ENCODE measurements at places on chromosomes 13 and 19.

DNA sequence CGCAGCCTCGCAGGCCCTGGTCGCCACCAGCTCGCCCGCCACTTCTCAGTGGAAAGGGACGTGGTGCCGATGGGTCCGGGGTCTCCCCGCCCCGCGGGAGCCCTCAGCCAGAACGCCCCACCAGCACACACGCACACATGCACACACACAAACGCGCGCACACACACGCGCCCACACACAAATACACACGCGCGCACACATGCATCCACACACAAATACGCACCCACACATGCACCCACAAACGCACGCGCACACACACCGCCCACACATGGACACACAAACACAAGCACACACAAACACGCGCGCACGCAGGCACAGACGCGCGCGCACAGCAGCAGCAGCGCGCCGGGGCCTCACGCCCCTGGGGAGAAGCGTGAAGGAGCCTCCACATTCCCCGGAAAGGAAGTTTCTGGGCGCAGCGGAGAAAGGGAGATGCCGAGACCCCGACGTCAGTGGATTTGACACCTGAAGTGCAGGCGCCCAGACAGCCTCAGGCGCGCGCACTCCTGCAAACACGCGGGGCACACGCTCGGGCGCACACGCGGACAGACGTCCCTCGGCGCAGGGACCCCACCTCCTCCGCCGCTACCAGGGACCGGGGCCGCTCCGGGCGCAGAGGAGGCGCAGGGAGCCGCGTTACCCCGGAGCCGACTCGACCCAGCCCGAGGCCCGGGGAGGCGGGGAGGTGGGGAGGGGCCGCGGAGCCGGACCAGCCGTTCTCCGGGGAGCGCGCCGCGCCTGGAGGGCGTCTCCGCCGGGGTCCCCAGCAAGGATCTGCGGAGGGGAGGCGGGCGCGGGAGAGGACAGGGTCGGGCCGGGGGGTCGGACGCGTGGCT is 622 bp downstream of the RASA3 start:
- DNase-seq, result no peak

GRCh38 chr13:44508562-44509077 is 67.5 kb downstream of the TSC22D1 start:
- DNase-seq, result no peak

DNA sequence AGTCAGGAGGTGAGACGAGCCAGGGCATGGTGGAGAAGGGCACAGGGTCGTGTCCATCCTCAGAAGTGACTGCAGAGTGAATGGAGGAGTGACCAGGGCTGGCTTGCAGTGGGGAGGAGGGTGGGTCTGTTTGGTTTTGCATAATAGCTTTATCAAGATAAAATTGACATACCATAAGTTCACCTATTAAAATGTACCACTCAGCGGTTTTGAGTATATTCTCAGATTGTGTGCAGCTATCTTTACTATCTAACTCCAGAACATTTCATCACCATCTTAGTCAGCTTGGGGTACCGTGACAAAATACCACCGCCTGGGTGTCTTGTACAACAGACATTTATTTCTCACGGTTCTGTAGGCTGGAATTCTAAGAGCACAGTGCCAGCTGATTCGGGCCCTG is 13.2 kb downstream of the ZNF8 start:
- no peak for DNase-seq

DNA sequence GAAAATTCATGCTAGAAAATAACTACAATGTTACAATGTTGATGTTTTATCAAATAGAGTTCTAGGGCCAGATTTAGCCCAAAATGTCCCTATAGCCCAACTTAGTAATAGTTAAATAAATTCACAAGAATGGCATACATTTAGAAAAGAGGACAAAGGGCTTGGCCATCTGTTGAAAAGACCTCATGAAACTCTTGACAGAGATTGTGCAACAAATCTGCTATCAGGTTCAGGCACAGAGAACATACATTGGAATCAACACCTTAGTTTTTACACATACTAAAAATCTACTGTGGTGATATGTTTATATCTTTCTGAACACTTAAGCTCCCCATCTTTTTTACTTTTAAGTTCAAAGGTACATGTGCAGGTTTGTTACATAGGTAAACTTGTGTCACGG is 298.3 kb upstream of the DACH1 start:
- no peak for DNase-seq

DNA sequence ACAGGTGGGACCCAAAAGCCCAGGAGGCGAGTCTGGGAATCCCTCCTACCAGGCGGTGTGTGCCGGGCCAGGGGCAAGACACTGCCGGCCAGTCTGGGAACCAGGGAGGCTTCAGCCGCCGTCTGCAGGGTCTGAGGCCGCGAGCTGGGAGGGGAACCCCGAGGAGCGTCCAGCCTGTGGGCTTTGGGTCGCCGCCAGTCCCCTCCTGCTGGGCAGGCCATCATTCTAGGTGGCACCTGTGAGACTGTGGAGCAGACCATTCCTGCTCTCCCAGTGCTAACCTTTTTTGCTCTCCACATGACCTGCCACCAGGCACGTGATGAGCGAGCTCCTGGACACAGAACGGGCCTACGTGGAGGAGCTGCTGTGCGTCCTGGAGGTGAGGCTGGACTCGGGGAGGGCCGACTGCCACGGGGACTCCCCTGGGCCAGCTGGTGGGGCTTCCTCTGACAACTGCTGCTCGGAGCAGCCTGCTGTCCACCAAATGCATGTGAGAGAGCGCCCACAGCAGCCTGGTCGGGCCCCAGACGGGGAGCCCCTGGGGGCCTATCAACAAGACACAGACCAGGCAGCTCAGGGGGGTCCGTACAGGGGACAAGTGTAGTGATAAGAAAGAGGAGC is 24.6 kb upstream of the F7 start:
- DNase-seq, result no peak

- DNase-seq, result peak; percentile 97
Observed at GRCh38 chr19:17107546-17108452, 32.2 kb downstream of the MYO9B start.

GRCh38 chr13:76703216-76703615 is 183.0 kb downstream of the KCTD12 start:
- DNase-seq, result no peak

- peak; percentile 74 for DNase-seq
Observed at GRCh38 chr19:8158411-8159074, 9.2 kb upstream of the FBN3 start.

DNA sequence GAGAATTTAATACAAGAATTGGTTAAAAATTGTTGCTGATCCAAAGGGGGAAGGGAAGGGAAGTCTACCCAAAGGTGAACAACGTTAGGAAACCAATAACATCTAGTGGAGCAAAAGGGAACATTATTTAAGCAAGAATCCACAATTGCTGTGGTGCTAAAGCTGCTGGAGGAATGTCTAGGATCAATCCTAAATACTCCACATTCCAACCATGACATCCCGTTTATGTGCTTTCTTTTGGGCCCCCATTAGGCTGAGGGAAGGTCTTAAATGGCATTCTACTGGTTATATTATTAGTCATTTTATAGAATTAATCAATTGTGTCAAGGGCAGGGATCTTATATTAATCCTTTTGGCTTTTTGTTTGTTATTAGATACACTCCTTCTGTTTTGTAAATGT is 39.9 kb upstream of the VWA8 start:
- DNase-seq, result no peak

DNA sequence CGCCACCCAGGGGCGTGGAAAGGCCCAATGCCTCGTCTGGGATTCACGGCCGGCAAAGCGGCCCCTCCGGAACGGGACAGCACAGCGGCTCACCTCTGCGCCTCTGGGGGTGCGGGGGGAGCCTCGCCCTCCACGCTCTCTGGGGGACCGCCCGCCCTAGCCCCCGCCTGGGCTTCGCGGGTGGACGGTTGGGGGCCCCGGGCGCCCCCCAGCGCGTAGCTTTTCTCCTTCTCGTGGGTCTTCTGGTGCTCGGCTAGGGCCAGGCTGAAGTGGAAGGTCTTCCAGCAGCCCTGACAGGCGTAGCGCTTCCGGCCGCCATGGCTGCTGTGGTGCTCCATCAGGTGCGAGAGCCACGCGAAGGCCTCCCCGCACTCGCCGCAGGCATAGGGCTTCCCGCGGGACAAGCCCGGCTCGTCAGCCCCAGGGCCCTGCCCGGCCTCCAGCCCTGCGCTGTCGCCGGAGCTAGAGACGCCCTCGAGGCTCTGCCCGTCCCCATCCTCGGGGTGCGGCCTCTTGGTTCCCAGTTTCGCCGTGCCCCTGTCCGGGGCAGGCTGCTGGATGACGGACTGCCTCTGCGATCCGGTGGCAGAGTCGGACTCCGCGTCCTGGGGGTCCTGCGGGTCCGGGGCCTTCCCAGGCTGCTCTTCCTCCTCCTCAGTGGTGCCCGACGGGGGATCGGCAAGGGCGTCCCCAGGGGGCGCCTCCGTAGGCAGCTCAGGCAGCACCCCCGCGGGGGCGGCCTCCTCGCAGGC is 13.3 kb downstream of the ZSCAN18 start:
- DNase-seq, result no peak

DNA sequence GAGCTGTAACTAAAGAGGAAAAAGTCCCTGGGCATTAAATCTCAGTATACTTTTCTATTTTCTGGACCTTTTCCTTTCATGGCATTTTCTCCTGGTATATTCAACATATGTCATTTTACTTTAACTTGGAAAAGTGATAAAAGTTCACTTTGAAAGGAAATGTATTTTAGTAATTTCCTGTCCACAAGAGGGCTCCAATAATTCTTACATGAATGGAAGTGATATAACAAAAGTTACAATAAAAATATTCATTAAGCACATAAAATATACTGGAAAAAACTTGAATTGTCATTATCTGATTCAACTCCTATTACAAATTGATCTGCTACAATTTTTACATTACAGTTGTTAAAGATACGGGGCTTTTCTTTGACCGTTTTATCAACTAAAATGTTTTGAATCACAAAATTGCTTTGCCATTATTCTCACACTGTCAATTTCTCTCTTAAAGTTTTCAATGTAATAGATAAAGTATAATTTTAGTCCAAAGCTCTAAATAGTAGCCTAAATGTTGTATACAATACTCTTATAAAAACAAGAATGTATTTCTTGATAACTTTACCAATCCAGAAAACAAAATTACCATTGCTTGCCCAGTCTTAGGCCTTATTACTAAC is 4.9 kb downstream of the UBL3 start:
- no peak for DNase-seq

DNA sequence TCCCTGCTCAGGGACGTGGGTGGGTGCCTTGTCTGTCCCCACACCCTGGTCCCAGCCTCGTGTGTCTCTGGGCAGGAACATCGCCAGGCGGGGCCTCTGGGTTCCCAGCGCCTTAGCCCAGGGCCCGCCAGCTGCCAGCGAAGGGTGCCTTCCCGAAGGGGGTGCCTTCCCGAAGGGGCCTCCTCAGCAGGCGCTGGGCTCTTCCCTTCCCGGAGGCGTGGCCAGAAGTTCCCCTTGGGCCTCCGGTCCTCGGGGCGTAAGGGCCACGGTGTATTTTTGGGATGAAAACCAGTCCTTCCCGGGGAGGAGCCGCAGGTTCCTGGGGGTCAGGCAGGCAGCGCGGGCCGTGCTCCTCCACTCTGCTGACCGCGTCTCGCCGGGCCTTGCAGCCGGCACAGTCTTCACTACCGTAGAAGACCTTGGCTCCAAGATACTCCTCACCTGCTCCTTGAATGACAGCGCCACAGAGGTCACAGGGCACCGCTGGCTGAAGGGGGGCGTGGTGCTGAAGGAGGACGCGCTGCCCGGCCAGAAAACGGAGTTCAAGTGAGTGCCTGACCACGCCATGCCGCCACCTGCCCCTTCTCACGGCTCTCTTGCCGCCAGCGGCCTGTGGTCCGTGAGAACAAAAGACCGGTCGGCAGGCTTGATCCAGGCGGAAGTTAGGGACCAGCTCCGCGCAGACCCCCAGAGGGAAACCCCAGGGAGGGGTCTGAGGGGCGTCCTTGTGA is 6.9 kb downstream of the BSG start:
- DNase-seq, result no peak

DNA sequence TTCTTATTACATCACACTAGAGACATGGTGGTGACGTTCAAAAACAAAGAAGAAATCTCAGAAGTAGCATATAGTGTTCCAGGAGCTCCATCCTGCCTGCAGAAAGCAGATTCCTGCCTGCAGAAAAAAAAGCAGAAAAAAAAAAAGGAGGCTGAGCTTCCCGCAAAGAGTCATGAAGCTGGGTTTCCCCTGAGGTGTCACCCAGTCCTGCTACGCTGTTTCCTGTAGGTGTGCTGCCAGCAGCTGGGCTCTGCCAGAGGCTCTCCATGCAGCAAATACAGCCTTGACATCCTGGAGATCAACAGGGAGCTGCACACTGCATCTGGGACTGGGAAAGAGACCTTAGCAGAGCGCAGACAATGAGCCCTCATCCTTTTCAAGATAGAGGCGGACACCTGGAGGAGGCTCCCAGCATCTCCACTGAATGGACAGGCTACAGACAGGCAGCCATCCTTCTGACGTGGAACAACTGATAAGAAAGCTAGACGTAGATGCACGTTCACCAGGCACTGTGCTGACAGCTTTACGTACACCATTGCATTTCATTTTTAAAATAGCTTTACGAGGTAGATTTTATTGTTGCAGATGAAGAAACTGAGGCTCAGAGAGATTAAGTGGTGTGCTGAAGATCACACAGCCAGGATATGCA is 350.9 kb downstream of the FOXO1 start:
- no peak for DNase-seq

DNA sequence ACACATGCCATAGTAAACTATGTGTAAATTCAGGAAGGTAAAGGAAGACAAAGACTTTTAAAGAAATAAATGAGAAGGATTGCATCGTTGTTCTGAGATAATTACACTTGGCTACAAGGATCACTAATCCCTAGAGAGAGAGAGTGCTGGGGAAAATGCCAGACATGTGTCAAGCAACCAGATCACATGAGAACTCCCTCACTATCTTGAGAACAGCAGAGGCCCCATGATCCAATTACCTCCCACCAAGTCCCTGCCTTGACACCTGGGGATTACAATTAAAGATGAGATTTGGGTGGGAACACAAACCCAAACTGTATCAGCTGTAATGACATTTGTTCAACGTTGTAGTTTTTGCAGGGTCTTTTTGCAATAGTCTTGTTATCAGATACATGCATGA is 1600.9 kb upstream of the MIR17HG start:
- no peak for DNase-seq

- no peak for DNase-seq
Observed at GRCh38 chr13:21402586-21403307, 56.4 kb downstream of the ZDHHC20 start.

- DNase-seq, result no peak
Observed at GRCh38 chr19:30873691-30874090, 475.5 kb downstream of the TSHZ3 start.

DNA sequence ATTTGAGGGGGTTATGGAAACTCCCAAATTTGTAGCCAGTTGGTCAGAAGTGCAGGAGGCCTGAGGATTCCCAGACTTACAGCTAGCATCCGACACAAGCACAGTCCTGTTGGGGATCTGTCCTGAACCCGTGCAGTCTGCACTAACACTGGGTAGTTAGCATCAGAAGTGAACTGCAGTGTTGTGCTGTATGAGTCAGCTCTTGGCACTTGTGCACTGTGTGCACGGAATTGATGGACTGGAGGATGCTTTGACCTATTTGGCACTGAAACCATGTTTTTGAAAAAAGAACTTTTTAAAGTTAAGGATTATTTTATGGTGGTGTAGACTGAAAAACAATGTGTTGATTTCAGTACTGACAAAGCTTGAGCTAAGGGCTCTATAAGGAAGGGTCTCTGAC is 279.0 kb downstream of the NHLRC3 start:
- DNase-seq, result peak; percentile 77
